ENCODE measurements at places on chromosomes 2 and 18. TPM values are rescaled to one million over a fixed set of nuclear protein-coding genes. Genes with fewer than 3 reads are reported as not detected.

DPYSL5 gene
- not detected for total RNA-seq

DNA sequence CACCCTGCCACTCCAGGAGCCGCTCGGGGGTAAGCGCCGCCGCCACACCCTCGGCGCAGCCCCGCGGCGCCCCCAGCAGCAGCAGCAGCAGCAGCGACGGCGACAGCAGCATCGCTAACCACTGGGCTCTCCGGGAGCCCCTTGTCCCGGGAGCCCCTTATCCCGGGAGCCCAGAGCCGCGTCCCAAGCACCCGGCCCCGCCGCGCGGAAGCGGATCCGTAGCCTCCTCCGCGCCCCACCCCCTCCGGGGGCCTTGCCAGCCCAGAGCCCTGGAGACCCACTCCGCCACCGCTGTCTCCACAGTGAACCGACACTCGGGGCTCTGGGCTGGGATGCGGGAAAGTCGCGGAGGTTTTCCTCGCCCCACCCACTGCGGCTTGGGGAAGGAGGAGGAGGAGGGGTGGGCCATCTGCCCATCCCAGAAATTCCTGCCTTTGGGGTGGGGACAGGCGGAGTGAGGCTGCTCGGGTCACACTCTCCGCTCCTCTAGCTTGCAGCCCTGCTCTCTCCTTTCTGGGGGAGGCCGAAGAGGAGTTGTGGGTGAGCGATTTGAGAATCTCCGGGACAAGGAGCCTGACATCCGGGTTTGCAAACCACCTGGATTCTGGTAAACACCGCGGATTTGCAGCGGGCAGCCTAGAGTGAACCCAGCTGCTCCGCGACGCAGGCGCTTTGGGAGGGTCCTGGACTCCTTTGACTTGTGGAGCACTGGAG is at the start of gene PLA2R1:
PLA2R1 (minus strand) TSS at position 324 of the 714 bp plus-strand sequence; CDS start at position 112, 212 bp downstream.
- DNase-seq, result no peak
- no peak within 1 kb of the TSS for H3K27ac ChIP-seq
- H3K4me3 ChIP-seq, result peak within 1 kb of the TSS; percentile 31
- no peaks in the 10 kb centered on the region for H3K36me3 ChIP-seq

- no peaks in the 10 kb centered on the region for H3K4me1 ChIP-seq
- H3K36me3 ChIP-seq, result no peaks in the 10 kb centered on the region
- no peaks in the 10 kb centered on the region for H3K27me3 ChIP-seq
- H3K27ac ChIP-seq, result no peak overlapping the region
- DNase-seq, result no peak
- no peak overlapping the region for H3K4me3 ChIP-seq
These were observed 188.6 kb downstream of the TMEM182 start for GRCh38 chr2:102950371-102950946.

ACYP2 gene
- 9.3 TPM for total RNA-seq

ZC3H8 gene
- total RNA-seq, result 16.2 TPM

DNA sequence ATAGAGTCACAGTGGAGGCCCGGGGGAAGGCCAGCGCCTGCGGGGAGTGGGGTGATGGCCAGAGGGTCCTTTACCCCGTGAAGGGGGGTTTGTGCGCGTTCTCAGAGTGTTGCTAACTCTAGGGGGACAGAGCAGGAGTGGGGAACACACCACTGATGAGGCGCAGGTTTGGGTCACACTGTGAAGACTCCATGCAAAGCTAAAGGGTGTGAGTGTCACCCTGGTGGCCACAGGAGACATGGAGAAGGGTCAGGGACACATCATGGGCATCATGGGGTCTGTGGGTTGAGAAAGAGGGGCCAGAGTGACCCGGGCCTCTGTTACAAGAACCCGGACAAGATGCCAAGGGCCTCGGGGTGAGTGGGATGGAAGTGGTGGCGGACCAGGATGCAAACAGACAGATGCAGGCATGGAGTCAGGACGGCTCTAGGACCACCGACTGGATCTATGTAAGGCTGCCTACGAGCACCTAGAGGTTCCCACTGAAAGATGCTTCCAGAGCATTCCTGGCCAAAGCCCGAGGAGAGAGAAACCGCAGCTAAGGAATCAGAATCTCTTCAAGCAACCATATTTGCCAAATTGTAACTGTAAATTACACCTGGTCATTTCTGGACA is 84.3 kb downstream of the PXDN start:
- H3K27me3 ChIP-seq, result no peaks in the 10 kb centered on the region
- no peak overlapping the region for H3K4me3 ChIP-seq
- H3K27ac ChIP-seq, result no peak overlapping the region
- H3K36me3 ChIP-seq, result no peaks in the 10 kb centered on the region
- no peak for DNase-seq

HOXD8 gene
- not detected for total RNA-seq
